Colonic mucosa (tissue), 4 donors: ENCODE measurements at places on chromosomes 7 and 10. TPM values are rescaled to one million over a fixed set of nuclear protein-coding genes. Genes with fewer than 3 reads are reported as not detected.

DNA sequence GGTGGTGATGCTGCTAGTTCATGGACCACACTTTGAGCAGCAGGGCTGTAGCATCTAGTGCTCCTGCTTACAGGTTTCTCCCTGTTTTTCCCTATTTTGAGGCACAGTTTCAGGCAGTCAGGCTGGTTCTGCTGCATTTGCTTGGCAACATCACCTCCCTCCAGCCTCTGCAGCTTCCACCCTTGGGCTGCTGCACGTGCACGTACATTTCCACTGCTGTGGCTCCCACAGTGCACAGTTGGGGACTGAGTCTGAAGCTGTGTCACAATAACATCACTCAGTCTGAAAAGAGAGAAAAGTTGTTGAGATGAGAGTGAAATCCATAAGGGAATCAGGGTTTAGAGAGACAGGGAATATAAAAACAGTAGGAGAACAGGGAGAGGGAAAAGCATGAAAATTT lies 230.7 kb upstream of the FZD1 start:
- H3K36me3 ChIP-seq = no peaks in the 10 kb centered on the region
- H3K27ac ChIP-seq = no peak overlapping the region
- no peaks in the 10 kb centered on the region for H3K4me1 ChIP-seq
- no peaks in the 10 kb centered on the region for H3K27me3 ChIP-seq
- no peak for DNase-seq
- no peak overlapping the region for H3K4me3 ChIP-seq

The CCDC136 gene
- 5.8 TPM for total RNA-seq

The PLAC9 gene
- 6.0 TPM for total RNA-seq

DNA sequence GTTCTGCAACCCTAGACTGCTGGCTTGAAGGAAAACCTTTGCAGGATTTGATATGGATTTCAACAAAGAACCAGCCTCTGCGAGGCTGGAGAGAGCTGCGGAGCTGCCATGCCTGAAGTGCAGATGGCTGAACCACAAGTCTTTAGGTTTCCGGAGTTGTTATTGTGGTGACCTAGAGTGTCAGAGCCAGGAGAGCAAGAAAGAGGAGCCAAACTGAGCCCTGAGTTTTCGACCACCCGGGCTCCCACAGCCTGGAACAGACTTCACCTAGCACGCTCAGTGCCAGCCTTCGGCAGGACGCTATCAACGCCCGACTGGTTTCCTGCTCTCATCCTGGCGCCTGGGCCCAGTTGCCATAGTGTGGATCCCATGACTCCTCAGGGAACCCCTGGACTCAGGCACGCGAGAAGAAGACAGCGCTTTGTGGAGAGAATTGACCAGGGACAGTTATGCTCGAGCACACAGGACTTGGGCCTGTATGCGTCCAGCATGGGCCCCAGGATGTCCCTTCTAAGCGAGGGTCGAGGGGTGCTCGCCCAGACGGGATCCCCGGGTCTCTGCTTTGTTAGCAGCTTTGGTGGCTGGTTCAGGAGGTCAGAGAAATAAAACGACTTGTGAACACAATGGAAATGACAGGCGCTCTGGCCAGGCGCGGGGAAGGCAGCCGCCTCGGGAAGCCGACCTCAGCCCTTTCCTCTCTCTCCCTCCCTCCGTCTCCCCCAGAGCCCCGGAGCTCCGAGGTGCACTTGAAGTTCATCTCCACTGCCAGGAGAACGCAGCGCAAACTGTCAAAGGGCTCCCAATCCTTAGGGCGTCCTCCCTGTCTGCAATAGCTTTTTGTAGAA lies 1.8 kb upstream of the GAD2 start:
- H3K36me3 ChIP-seq = no peaks in the 10 kb centered on the region
- no peak overlapping the region for H3K27ac ChIP-seq
- H3K4me1 ChIP-seq = no peaks in the 10 kb centered on the region

GRCh38 chr10:52250510-52250909 lies 63.6 kb upstream of the DKK1 start:
- no peak overlapping the region for H3K27ac ChIP-seq
- no peaks in the 10 kb centered on the region for H3K27me3 ChIP-seq
- H3K36me3 ChIP-seq = no peaks in the 10 kb centered on the region
- H3K4me1 ChIP-seq = no peaks in the 10 kb centered on the region

The DPYSL4 gene
- 0.27 TPM for total RNA-seq

The SPDYE6 gene
- total RNA-seq = not detected

DNA sequence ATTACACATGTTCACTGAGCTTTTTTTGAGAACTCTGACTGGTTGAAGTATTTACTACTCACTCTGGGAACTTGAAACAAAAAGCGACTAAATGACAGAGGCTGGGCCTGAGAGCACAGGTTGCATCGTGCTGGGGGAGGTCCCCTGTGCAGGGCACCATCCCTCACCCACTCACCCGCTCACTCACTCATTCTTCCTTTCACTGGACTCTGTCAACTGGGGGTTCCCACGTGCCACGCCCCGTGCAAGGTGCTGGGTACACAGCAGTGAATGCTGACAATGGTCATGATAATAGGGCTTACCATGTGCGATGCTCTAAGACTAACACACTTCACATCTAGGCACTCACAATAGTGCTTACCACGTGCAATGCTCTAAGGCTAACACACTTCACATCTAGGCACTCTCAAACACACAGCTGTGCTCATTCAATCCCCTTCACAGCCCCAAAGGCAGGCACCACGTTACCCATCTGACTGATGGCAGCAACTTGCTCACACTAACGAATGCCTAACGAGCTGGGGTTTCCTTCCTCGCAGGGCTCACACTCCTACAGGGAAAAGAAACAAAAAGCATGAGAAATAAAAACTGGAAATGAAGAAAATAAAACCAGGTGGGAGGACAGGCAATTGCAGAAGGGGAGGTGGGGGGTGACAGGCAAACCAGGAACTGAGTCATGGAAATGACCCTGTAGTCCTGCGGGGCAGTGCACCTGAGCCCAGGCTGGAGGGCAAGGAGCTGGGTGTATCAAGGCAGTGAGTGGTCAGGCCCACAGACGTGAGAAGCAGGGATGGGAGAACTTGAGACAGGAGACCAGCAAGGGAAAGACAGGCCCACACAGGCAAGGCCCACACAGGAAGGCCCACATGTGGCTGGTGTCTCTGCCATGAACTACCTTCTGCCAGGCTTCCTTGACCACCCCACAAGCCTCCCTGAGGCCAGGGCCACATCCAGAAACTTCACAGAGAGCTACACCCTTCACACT lies 147.0 kb upstream of the FAM20C start:
- H3K36me3 ChIP-seq = no peaks in the 10 kb centered on the region
- H3K27ac ChIP-seq = no peak overlapping the region
- H3K4me1 ChIP-seq = no peaks in the 10 kb centered on the region
- no peak overlapping the region for H3K4me3 ChIP-seq

The ZNF365 gene
- 0.25 TPM for total RNA-seq

- DNase-seq = no peak
- H3K36me3 ChIP-seq = no peaks in the 10 kb centered on the region
- H3K4me3 ChIP-seq = no peak overlapping the region
- no peaks in the 10 kb centered on the region for H3K27me3 ChIP-seq
- no peak overlapping the region for H3K27ac ChIP-seq
Observed at GRCh38 chr7:81308643-81309322, 389.9 kb upstream of the SEMA3C start.

The NUTM2B gene
- 1.2 TPM for total RNA-seq

The AZGP1 gene
- total RNA-seq = 2.5 TPM

The AFAP1L2 gene
- 13.7 TPM for total RNA-seq

DNA sequence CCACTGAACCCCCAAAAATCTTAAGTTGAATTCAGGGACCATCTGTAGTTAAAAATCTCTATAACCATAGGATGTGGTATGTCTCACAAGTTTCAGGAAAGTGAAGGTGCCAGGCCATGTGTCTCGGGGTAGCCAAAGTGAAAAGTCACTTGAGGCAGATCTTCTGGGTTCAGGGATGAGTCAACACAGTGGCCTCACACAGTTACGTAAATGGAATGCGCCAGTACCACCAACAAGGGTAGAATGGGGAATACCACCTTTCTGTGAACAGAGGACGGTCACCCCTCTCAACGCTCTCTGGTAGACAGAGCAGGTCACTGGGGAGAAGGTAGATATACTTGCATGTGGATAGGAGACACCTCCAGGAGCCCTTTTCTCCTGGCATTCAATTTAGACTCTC lies 71.4 kb downstream of the ELMO1 start:
- H3K4me3 ChIP-seq = no peak overlapping the region
- no peaks in the 10 kb centered on the region for H3K4me1 ChIP-seq
- no peak for DNase-seq
- no peak overlapping the region for H3K27ac ChIP-seq
- no peaks in the 10 kb centered on the region for H3K27me3 ChIP-seq

The SFTPD gene
- 0.67 TPM for total RNA-seq

The UCN3 gene
- 4.0 TPM for total RNA-seq

GRCh38 chr10:3272300-3272699 lies 99.7 kb upstream of the PITRM1 start:
- H3K4me3 ChIP-seq = no peak overlapping the region
- no peaks in the 10 kb centered on the region for H3K27me3 ChIP-seq
- H3K27ac ChIP-seq = no peak overlapping the region
- H3K36me3 ChIP-seq = no peaks in the 10 kb centered on the region
- no peak for DNase-seq
- no peaks in the 10 kb centered on the region for H3K4me1 ChIP-seq

- H3K36me3 ChIP-seq = no peaks in the 10 kb centered on the region
- H3K4me3 ChIP-seq = no peak overlapping the region
Observed at GRCh38 chr10:25398680-25399079, 223.9 kb downstream of the GPR158 start.

- peak; percentile 99 for DNase-seq
- no peaks in the 10 kb centered on the region for H3K36me3 ChIP-seq
- H3K27ac ChIP-seq = peak within 1 kb of the TSS; percentile 93
- H3K27me3 ChIP-seq = no peaks in the 10 kb centered on the region
- peaks cover 3% of the 10 kb centered on the region for H3K4me1 ChIP-seq
Observed at GRCh38 chr7:77696057-77696642, at the start of gene RSBN1L. Gene RSBN1L, plus strand, starts transcription at chr7:77696459. Its CDS starts 11 bp downstream, at chr7:77696470.

The SHH gene
- 5.6 TPM for total RNA-seq

- H3K4me3 ChIP-seq = no peak overlapping the region
- no peak for DNase-seq
- no peaks in the 10 kb centered on the region for H3K36me3 ChIP-seq
- no peaks in the 10 kb centered on the region for H3K27me3 ChIP-seq
- H3K27ac ChIP-seq = no peak overlapping the region
- no peaks in the 10 kb centered on the region for H3K4me1 ChIP-seq
Observed at GRCh38 chr7:25632616-25633015, 404.3 kb upstream of the NPVF start.
